ENCODE measurements at places on chromosomes 6 and 20. TPM values are rescaled to one million over a fixed set of nuclear protein-coding genes. Genes with fewer than 3 reads are reported as not detected.

Gene RAD21L1
- not detected for total RNA-seq

Gene BPIFA1
- not detected for total RNA-seq

Gene MUCL3
- total RNA-seq, result 0.13 TPM

Gene ZNF311
- 1.6 TPM for total RNA-seq

Gene LPIN3
- 31.6 TPM for total RNA-seq

Gene RAET1L
- 3.3 TPM for total RNA-seq

Gene FAXC
- total RNA-seq, result 1.4 TPM

Gene TGM3
- 0.13 TPM for total RNA-seq

Gene CLDN20
- total RNA-seq, result not detected

Gene EEF1A2
- total RNA-seq, result 18.1 TPM

Gene SLC24A3
- 5.2 TPM for total RNA-seq

Gene SLPI
- 3,615 TPM for total RNA-seq

Gene DSE
- total RNA-seq, result 47.7 TPM

Gene SEMG1
- not detected for total RNA-seq

Gene DYNLT2
- total RNA-seq, result 1.9 TPM

Gene ZSCAN31
- 6.3 TPM for total RNA-seq

Gene MTO1
- 32.8 TPM for total RNA-seq

Gene LY6G5C
- total RNA-seq, result 2.5 TPM

Gene TCP11
- total RNA-seq, result 0.50 TPM

Gene BMP2
- 8.7 TPM for total RNA-seq

Gene COL19A1
- 1.1 TPM for total RNA-seq

Gene PTGIS
- total RNA-seq, result 24.1 TPM

Gene ZNF165
- total RNA-seq, result 3.6 TPM

Gene HLA-DOB
- total RNA-seq, result 6.1 TPM

Gene PRPH2
- total RNA-seq, result 1.6 TPM

Gene CST5
- total RNA-seq, result not detected

Gene SLC17A9
- total RNA-seq, result 9.5 TPM

Gene CNBD2
- total RNA-seq, result 7.4 TPM

Gene BCAS4
- 10.6 TPM for total RNA-seq

Gene UST
- 4.2 TPM for total RNA-seq

Gene KCNQ5
- 0.50 TPM for total RNA-seq

Gene RALY
- 119 TPM for total RNA-seq

Gene SIRPG
- total RNA-seq, result 2.5 TPM

Gene PBOV1
- total RNA-seq, result not detected

Gene BCAS1
- 4.8 TPM for total RNA-seq

Gene RBBP8NL
- total RNA-seq, result 0.13 TPM

Gene MTCH1
- 194 TPM for total RNA-seq

Gene TBC1D7
- 12.9 TPM for total RNA-seq

Gene NTSR1
- 0.09 TPM for total RNA-seq

Gene HBS1L
- total RNA-seq, result 59.1 TPM

Gene MLN
- not detected for total RNA-seq

Gene ANKRD66
- not detected for total RNA-seq

Gene CDSN
- total RNA-seq, result 0.13 TPM

Gene KCNK5
- 77.0 TPM for total RNA-seq

Data from kidney (tissue), 22 donors.